ENCODE measurements at places on chromosomes 6 and 20.
A peak's percentile ranks its signal among the peaks of the same experiment; 100 is the strongest.

DNA sequence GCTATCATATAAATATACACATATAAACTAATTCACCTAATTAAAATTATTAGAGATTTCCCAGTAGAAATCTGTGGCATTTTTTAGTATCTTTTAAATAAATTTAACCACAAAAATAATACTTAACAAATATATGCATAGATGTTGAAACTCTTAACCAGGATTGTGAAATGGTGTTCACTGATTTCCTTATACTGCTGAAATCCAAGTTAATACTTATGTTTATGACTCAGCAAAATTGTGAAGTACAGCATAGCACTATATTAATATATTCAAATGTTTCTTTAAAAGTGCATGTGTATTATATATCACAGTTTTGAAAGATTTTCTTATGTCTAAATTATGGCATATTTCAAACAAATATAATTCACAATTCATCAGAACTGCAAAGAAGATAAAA is 328.2 kb upstream of the MANEA start:
- DNase-seq, result no peak

DNA sequence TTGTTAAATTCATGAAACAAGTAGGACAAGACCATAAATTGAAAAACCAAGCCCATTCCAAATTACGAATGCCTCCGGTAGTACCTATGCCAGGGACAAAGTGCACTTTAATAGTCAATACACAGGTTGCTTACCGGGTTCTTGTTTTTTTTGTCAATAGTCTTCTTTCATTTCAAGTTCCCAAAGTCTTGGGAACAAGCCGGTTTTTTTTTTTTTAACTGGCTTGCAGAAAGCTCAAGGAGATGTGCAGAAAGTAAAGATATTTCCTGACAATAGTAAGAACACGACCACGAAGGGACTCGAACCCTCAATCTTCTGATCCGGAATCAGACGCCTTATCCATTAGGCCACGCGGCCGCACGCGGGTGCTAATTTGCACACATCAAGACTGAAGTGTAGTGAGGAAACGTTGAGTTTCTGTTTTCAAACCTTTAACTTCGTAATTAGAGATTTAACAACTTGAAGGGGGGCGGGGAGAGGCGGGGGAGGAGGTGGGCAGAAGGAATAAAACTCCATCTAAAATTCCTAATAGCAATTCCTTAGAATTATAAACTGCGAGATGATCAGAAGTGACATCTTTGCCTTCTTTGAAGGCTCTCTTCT is 181.0 kb downstream of the TRIM27 start:
- DNase-seq, result no peak

DNA sequence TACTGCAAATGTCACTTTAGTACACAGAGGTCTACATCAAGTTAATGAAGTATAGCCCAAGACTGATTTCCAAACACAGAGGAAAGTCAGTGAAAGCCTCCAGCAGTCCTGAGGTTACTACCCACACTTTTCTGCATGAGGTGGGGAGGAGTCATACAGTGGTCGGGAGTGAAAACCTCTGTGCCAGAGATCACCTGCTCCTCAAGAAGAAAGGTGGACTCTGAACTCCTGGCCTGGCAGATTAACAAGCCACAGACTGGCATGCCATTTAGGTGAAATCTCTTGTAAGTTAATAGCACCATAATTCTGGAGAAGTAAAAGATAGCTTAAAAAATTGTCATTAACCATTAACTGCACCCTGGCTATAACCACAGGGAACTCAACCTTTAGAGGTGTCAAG is 125.0 kb upstream of the LAMP5 start:
- DNase-seq, result no peak

- DNase-seq, result no peak
Observed at GRCh38 chr6:121365536-121366521, 31.5 kb upstream of the TBC1D32 start.

DNA sequence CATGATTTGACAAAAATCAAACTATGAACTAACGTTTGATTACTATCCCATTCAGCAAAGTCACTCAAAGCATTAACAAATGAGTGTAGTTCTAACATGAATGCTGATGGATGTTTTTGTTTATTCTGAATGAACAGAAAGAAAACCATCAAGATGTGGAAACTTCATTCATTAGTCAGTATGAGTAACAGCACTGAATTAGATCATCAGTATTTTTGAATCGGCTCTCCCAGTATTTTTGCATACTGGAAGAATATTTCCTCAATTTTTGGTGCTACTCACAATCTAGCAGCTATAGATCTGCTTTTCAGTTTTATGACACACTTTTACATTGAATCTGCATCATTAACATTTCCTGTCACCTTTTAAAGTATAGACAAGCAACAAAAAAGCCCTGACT is 63.8 kb upstream of the CD83 start:
- no peak for DNase-seq

DNA sequence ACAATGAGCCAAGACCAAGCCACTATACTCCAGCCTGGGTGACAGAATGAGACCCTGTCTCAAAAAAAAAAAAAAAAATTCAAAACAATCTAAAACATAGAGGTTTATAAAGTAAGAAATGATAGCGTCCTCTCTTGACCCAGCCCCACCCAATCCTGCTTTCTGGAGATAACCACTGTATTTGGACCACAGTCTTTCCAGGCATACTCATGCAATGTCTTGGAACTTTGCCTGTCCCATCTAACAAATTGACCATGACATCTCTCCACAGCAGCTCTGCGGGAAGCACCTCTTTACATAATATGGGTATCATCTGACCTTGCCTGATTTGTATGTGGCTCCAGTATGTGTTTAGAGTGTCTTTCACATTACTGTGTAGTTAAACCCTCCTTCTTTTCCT is 9.1 kb upstream of the SHLD1 start:
- no peak for DNase-seq

DNA sequence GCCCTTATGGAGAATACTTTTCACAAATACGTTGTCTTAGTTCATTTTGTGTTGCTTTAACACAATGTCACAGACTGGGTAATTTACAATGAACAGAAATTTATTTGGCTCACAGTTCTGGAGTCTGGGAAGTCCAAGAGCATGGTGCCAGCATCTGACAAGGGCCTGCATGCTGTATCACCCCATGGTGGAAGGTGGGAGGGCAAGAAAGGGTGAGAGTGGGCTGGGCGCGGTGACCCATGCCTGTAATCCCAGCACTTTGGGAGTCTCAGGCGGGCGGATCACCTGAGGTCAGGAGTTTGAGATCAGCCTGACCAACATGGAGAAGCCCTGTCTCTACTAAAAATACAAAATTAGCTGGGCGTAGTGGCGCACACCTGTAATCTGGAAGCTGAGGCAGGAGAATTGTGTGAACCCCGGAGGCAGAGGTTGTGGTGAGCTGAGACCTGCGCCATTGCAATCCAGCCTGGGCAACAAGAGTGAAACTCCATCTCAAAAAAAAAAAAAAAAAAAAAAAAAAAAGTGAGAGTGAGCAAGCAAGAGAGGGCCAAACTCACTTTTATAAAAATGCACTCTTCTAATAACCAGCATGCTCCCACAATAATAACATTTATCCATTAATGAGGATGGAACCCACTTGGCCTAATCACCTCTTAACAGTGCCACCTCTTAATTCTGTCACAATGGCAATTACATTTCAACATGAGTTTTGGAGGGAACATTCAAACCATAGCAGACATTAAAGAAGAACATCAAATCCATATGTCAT is 36.1 kb downstream of the NCOA7 start:
- DNase-seq, result no peak

DNA sequence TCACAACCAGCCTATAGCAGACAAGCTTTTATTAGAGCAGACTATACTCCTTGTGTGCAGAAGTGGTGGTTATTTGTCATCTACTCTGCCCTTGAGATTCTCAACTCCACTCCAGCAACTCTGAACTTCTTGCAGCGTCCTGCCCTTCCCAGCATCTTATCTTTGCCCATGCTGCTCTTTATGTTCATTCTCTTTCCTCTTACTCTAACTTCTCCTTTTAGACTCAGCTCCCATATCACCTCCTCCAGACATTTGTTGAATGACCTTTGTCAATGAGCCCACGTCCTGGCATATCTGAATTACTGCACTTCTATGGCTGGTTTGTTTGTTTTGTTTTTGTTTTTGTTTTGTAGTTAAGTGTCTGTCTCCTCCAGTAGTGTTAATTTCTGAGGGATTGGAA is 81.2 kb downstream of the KCNQ5 start:
- DNase-seq, result no peak

DNA sequence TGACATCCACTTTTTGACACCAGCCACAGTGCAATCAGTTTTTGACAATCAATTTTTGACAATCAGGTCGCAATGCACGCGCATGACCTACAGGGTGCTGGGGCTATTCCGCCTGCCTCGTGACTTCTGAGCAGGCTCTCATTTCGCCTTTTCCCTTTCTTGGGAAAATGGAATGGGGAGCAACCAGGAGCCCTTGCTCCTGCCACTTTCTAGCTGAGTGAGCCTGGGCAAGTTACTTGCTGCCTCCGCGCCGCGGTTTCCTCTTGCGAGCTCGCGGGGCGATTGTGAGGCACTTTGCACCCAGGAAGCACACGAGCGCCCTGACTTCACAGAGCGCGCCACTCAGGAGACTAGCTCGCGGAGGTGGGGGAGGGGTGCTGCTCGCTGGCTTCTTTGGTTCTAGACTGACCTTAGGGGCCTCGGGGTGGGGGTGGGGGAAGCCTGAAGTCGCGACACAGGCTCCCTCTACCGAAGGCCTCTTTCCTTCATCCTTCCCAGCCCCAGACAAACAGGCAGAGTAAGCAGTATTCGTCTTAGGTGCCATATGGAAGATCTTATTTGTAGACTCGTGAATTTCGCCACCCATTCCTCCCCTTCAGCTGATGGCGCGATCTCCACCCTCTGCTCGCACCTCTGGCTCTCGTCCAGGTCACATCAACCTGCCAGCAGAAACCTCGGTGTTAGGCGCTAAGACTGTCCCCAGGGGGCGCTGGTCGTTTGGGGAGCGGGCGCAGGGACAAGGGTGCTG is 4.6 kb downstream of the TP53TG5 start:
- peak; percentile 73 for DNase-seq

GRCh38 chr6:131685266-131685780 is 15.9 kb downstream of the OR2A4 start:
- DNase-seq, result no peak

GRCh38 chr6:52551483-52552277 is 25.2 kb downstream of the TRAM2 start:
- peak; percentile 26 for DNase-seq

GRCh38 chr6:108983151-108983550 is 111.5 kb downstream of the SESN1 start:
- no peak for DNase-seq

DNA sequence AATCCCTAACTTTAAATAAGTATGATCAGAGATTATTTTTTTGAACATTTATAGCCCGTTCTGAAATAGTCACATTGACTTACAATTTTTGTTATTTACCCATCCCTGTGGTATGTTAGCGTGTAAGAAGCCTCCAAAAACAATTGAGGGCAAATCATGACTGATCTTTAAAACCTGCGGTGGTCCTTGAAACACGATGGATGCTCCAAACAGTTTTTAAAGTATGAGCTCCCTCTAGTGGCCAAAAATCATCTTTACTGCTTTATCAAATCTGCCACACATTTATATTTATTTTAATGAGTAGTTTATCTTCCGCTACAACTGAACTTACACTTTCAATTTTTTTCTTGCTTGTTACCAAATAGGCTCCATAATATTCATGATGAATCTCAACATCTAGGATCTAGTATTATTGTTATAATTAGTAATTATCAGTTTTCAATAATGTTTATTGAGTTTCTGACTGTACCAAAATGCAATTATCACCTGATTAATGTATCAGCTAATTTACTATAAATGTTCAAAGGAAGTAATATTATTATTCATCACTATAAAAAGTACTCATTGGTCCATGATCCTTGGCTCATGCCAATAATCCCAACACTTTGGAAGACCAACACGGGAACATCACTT is 52.2 kb downstream of the MARCKS start:
- DNase-seq, result peak; percentile 35

GRCh38 chr6:10141746-10142443 is 273.0 kb downstream of the TFAP2A start:
- no peak for DNase-seq

DNA sequence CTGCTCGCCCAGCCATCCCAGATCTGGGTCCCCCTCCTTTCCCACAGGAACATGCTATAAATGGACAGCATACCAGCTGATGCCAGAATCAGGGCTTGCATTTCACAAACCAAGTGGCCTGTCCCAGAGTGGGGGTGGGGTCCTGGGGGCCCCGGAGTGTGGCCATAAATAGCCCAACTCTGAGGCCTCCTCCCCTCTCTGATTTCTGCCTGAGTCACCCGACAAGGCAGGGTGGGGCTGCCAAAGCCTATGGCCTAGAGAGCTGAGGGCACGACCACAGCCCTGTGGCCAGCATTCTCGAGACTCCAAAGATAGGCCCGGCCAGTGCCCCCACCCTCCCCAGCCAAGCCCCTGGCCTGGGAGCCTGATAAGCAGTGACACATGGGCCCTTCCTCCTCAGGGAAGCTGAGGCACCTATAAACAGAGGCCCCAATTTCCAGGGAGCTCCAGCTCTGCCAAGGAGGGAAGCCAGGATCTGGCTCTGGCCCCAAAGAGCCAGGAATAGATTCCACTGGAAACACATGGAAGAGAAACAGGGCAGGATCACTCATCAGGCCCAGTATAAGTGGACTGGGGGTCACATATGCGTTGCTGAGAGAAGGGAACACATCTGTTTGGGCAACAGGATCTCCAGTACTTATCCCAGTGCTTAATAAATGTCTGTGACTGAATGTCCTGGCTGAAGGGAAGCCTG is 20.3 kb downstream of the SNTA1 start:
- DNase-seq, result no peak

GRCh38 chr20:32536851-32537656 is 48.1 kb downstream of the NOL4L start:
- no peak for DNase-seq

DNA sequence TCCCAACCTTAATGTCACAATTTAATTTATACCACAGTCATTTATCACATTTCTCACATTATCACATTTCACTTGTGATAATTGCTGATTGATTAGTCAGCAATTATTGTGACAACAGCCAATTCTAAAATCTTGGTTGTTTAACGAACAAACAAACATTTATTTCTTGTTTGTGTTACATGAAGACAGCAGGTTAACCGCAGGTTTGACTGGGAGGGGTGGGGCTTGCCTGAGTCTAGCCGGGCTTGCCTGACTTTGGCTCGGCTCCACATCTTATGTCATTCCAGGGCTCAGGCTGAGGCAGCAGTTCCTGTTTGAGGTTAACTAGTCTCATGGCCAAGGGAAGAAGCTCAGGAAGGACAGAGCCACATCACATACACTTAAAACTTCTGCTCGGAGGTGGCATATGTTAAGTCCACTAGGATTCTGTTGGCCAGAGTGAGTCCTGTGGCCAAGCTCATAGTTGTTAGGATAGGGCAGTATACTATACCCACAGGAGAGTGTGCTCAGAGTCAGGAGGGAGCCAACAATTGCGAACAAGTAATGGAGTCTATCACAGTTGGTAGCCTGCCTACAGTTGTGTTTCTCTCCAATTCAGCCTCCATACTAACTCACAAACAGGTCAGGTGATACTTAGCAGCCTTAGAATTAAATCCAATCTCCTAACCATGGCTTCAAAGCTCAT is 90.0 kb upstream of the IFNGR1 start:
- no peak for DNase-seq

GRCh38 chr6:124149646-124150045 is 346.0 kb downstream of the NKAIN2 start:
- DNase-seq, result no peak
